ENCODE measurements at places on chromosomes 5 and 9.

DNA sequence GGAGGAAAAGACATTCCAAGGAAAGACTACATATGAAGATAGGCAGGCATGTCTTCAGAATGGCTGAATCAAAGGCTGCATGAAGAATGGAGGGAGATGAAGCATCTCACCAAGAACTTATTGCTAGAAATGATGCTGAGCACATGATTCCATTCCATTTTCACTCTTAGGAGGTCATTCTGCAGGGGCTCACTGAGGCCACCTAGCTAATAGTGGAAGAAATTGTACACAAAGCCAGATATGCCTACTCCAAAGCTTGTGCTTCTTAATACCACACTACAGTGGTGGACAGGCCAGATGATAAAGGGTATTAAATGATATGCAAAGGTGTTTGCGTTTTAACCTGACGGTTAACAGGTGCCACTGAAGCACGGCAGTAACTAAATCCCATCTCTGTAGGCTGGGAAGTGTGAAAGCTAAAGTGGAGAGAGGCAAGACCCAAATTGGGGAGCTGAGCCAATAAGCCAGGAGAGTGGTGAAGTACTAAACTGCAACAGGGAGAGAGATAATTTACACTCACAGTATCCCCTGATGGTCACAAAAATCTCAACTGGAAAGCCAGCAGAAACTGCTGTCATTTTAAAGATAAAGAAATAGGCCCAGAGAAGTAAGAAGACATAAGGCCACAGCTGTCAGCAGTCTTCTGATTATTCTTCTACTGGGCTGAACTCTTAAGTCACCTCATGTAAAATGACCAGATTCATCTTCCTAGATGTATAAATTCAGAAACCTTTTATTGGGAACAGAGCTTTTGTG is 14.6 kb downstream of the NDUFA8 start:
- no peak for DNase-seq

- no peak for DNase-seq
Observed at GRCh38 chr5:134178096-134178419, 1.3 kb upstream of the SKP1 start.

DNA sequence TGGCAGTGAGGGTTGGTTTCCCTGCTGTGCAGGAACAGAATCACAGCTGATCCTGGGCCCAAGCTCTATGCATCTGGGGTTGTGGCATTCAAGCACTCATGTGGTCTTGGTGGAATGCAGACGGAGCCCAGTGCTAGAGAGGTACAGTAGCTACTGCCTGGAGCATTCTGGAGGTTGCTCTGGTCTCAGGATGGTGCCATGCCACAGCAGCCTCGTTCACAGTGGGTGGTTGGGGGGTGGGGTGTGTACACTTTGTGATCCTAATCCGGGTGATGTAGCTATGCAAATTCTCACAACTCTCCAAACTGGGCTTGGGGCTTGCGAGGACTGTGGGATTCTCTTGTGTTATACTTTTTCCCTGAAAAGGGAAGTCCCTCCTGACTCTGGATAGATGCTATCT is 45.2 kb downstream of the FGD3 start:
- no peak for DNase-seq

- DNase-seq = no peak
Observed at GRCh38 chr9:1469996-1470395, 419.8 kb downstream of the DMRT2 start.

GRCh38 chr9:111890334-111890733 is 6.3 kb upstream of the UGCG start:
- DNase-seq = no peak

GRCh38 chr9:132733260-132733815 is 63.1 kb downstream of the GTF3C4 start:
- DNase-seq = no peak

GRCh38 chr9:94167376-94167890 is 83.2 kb downstream of the PTPDC1 start:
- DNase-seq = no peak

DNA sequence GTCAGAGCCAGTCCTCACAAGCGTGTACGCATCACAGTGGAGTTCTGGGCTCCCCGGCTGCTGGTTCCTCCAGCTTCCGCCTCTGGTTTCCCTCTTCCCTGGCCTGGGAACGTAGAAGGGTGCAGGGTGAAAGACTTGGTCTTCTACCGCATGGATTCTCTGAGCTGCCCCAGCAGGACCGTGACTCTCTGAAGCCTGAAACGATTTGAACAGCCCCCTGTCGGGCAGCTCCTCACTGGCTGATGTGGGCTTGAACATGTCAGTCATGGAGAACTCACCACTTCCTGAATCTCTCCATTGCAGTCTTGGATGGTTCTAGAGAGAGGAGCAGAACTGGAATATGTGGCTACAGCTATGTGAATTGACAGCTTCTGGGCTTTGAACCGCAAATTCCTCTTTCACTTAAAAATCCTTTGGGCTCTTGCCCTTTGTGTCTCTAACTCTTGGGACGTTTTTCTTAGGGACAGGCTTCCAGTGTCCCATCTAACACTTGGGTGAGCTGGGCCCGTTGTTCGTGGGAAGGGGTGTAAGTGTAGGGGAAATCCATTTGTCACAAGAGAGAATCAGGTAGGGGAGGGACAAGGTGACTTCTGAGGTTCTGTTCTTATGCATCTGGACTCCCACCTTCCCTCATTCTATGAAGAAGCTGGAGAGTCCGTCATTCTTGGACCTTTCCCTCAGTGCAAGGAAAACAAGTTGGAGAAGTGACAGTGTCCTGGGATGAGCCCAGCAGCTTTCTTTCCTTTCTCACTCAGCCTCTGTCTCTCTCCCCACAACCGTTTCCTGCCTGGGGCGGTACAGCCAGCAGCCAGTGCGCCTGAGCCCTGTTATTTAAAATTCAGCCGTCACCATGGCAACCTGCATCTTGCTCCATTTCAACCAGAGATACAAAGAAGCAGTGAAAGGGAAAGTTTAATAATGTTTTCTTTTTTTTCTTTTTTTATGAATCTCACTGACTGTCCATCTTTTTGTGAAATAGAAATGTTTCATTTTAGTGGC is 84.7 kb downstream of the PTTG1 start:
- no peak for DNase-seq

DNA sequence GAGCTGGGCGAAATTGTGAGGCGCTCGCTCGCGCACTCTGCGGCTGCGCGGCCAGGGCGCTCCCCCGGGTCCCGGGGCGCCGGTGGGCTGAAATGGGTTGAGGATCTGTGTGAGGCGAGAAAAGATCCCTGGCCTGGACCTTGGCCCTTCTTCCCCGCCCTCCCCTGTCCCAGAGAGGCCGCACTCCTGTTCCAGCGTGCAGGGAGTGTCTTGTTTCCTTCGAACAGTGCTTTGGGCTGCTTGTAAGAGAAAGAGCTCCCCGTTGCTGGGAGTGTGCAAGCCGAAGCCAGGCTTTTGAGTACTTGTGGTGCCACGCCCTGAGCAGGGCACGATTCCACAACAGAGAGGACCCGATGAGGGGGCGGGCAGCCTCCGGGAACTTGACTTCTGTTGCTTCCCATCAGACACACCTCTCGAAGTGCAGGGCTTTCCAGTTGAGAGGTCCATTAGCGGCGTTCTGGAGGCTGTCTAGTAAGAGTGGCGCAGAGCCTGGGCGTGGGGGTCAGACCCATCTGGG is 535 bp downstream of the DOLPP1 start:
- no peak for DNase-seq

GRCh38 chr9:35771075-35771433 is 17.0 kb upstream of the MSMP start:
- DNase-seq = no peak

GRCh38 chr5:15547261-15547839 is 47.4 kb downstream of the FBXL7 start:
- DNase-seq = no peak

Data from sciatic nerve (tissue), 2 donors.